CD4-positive, alpha-beta T cell treated with Interleukin-6 at 100 ng/mL for 8 hours (primary cell): ENCODE measurements at places on chromosomes 11 and 22.
A peak's percentile ranks its signal among the peaks of the same experiment; 100 is the strongest.

- no peak for DNase-seq
Measured at GRCh38 chr11:23509023-23509422, 648.7 kb upstream of the CCDC179 start.

DNA sequence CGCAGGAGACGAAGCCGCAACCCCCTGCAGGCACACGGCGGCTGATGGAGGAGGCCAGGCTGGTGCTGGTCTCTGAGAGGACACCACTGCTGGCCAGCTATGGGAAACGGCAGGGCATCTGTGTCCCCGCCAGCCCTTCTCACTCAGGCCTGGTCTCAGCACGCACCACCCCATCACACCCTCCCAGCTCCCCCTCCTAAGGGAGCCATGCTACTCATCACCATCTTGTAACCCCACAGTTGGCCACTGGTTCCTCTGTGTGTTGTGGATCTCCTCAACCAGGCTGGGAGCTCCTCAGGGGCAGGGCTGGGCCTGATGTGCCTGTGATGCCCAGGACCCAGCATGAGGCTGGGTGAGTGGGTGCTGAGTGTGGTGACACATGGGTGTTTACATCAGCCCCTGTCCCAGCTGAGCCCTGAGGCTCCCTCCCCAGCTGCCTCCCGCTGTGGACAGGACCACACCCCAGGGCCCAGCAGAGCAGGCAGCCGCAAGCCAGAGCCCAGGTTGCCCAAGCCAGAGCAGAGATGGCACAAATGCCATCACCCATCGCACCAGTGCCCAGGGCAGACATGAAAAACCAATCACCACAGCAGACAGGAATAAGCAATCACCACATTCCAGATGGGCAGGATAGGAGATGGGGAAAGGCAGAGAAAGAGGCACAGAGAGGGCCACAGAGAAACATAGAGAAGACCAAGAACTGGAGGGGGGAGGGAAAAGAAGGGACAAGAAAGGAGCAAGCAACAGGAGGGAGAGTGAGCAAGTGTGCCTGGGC is 8.2 kb downstream of the ARVCF start:
- no peak for DNase-seq

GRCh38 chr11:67238894-67239782 is 27.1 kb upstream of the GRK2 start:
- no peak for DNase-seq

DNA sequence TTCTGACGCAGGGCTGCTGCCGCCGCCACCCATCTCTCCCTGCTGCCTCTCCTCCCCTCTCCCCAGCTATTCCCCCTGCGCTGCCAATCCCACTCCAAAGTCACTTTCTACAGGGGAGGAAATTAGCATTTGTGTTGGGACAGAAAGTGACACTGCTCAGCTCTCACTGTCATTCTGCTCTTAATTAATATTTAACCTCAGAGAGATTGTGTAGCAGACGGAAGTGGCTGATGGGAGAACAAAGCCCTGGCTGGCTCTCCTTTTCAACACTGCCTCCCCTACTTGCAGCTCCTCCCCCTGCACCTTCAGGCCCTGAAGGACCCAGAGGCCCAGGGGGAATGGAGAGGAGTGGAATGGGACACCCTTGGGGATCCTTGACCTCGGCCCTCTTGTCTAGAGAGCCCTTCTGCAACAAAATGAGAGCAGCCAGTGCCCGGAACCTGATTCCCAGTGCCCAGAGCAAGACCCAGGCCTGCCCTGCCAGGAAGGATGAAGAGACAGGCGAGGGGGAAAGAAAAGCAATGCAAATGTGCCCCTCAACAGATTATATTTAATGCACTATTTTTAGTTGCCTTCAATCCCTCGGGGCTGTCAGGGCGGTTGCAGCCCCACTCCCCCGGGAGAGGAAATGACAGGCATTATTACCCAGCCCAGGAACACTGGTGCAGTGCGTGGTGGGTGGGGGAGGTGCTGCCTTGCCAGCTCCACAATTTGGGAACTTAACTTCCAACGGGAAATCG is 14.6 kb upstream of the NRGN start:
- no peak for DNase-seq

DNA sequence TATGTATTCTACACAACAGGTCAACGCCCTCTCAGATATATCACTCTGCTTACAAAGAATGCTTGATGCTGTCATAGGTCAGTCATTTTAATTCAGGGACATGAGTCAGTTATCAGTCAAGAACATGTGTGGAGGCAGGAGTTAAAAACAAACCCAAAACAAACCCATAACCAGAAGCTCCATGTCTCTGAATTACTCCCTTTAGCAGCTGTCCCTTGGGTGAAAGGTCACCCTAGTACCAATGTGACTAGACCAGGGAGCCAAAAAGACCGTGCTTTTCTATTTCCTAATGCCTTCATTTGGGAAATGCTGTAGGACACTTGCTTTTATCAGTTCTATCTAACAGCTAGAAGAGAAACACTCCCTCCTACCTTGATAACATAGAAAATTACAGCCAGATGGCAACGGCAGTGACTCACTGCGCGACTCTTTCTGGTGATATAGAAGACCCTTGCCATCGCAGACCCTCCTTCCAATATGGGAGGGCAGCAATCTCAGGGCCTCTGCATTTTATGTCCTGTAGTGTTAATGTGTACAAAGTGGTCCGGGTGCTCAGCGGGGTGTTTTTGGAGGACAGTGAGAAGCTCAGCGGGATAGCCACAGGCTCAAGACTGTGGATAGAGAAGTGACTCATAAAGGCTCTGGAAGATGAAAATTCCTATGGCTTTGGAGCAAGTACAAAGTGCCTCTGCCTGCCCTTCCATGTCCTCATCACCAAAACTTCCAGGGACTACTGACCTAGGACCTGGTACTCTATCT is 24.8 kb downstream of the APOL5 start:
- no peak for DNase-seq

- no peak for DNase-seq
Measured at GRCh38 chr11:119721129-119722120, 7.6 kb downstream of the NECTIN1 start.

DNA sequence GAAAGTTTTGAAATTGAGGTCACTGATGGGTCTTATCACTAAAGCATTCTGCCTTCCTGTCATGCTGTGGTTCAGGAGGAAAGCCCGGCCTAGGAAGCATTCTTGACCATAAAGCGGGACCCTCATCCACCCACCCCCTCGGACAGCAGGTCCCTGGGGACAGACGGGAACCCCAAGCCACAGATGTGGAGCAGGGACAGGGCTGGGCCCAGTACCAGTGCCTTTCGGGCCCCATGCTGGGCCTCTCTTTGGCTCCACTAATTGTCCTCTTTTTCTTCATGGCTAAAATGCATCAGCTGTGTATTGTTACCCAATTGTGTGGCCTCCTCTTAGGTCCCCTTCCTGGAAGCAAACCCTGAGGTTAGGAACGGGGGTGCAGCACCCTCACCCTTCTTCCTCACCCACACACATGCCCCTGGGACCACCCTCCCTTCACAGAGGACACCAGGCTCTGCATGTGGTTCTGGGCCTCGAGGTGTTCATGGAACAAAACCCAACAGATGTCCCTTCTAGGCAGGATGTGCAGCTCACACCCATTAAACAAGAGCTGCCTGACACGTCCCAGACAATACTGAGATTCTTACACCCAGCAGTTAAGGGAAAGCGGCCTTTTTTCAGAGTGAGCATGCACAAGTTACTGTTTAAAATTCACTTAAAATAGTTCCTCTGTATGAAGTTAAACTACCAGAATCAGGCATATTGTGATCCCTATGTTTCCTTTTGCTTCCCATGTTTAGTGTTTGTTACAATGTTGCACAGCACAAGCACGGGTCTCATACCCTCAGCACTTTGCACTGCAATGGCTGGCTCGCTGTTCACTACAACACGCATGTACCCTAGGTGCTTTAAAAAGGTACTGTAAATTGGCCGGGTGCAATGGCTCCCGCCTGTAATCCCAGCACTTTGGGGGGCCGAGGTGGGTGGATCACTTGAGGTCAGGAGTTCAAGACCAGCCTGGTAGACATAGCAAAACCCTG is 807.6 kb downstream of the BRD1 start:
- DNase-seq, result no peak

DNA sequence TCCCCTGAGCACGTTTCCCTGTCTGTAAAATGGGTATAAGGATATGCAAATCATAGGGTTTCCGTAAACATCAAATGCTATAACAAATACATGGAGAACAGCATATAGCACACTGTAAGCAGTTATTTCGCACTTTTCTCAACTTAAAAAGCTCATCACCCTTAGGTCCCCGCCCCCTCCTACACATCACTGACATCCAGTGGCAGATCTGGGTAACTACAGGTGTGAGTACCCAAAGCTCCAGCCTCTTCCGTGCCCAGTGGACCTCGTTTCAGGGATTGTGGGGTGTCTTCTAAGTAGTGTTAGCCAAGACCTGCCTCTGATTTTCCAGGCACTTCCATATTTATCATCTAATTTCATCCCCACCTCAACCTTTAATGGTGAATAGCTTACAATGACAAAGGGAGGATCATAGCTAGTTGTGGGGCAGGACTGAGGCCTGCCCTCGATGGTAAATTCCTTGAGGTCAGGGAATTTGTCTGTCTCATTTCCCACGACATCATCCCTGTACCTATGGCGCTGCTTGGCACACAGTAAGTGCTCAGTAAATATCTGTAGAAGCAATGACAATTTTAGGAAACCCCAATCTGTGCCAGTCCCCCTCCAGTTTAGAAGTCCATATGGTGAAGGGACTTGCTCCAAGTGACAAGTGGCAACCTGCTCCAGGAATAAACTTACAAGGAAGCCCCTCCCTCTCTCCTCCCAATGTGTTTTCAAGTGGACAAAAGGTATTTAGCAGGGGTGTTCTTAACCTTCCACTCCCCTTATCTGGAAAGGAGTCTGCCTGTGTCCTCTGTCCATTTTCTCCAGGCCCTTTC is 340.5 kb downstream of the TENM4 start:
- no peak for DNase-seq

GRCh38 chr11:74000307-74001133 is 8.4 kb downstream of the UCP3 start:
- DNase-seq, result no peak

GRCh38 chr22:31857247-31857646 is 87.1 kb upstream of the YWHAH start:
- no peak for DNase-seq

DNA sequence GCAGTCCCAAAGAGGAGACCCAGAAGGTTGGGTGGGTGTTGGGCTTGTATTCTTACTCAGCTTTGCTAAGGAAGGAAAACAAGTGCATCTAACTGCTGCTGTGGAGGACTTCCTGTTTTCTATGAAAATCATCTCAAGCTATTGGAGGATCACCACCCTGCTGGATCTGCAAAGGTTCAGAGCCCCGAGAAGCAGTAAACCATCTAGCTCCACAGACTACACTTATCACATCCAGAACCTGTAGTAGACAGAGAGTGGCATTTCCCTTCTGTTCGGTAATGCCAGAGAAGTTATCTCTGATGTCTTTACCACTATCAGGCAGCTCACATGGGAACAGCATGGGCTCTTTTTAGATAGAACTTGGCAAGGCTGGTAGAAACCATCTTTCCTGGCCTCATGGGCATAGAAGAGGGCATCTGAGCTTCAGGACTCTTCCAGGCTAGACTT is 21.7 kb downstream of the KCNJ1 start:
- DNase-seq, result peak; percentile 39

- DNase-seq, result no peak
Measured at GRCh38 chr11:64834723-64835615, 9.5 kb downstream of the CDC42BPG start.

- no peak for DNase-seq
Measured at GRCh38 chr11:2525941-2526807, 81.4 kb downstream of the KCNQ1 start.

DNA sequence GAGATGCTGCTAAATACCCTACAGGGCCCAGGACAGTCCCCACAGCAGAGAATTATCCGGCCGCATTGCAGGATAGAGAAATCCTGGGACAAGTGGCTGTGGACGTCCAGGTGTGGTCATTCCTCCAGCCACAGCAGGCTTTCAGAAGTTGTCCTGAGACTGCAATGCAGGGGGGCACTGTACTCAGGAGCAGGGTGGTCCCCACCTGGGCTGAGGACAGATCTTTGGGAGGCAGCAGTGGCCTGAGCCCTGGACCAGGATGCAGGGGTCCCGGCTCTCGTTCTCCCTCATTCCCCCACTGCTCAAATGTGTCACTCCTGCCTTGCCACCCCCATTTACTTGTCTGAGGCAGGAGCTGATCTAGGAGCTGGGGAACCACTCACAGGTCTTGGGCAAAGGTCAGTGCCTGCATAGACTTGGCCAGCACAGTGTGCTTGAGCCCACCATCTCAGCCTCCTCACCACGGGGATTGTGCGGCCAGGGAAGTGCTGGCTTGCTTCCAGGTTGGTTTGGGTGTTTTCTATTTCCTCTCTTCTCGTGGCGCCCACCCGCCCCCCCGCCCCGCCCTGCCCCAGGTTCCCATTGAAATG is 15.3 kb downstream of the LINC01488 start:
- DNase-seq, result no peak

- DNase-seq, result no peak
Measured at GRCh38 chr22:23781065-23781464, 5.7 kb upstream of the SMARCB1 start.

DNA sequence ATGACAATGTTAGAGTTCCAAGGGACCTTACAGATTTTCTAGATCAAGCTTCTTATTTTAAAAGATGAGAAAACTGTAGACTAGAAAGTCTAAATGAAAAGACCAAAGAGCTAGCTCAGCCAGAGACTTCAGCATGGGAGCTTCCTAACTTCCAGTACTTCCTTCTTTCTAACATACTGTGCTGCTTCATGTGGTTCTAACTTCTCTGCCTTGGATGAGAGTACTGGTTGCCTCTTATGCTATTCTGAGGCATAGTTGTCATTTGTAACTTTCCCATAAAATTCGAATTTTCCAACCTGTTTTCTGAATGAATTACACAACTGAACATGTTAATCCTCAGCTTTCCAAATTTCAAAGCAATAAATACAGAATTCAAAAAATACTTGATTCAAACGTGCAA is 1.8 kb downstream of the MTMR2 start:
- DNase-seq, result no peak

- no peak for DNase-seq
Measured at GRCh38 chr11:37666960-37667359, 1068.9 kb upstream of the RAG2 start.

GRCh38 chr11:20131788-20132666 is 28.2 kb downstream of the DBX1 start:
- DNase-seq, result peak; percentile 29

- no peak for DNase-seq
Measured at GRCh38 chr22:34588871-34589545, 476.9 kb upstream of the ISX start.

- peak; percentile 36 for DNase-seq
Measured at GRCh38 chr22:36405221-36405661, 17.5 kb upstream of the MYH9 start.

GRCh38 chr22:17958166-17958565 is 66.2 kb downstream of the MICAL3 start:
- DNase-seq, result no peak
